ENCODE measurements at places on chromosomes 11 and 22.

- no peak for DNase-seq
These were observed 33.4 kb upstream of the ATXN10 start for GRCh38 chr22:45638197-45638596.

DNA sequence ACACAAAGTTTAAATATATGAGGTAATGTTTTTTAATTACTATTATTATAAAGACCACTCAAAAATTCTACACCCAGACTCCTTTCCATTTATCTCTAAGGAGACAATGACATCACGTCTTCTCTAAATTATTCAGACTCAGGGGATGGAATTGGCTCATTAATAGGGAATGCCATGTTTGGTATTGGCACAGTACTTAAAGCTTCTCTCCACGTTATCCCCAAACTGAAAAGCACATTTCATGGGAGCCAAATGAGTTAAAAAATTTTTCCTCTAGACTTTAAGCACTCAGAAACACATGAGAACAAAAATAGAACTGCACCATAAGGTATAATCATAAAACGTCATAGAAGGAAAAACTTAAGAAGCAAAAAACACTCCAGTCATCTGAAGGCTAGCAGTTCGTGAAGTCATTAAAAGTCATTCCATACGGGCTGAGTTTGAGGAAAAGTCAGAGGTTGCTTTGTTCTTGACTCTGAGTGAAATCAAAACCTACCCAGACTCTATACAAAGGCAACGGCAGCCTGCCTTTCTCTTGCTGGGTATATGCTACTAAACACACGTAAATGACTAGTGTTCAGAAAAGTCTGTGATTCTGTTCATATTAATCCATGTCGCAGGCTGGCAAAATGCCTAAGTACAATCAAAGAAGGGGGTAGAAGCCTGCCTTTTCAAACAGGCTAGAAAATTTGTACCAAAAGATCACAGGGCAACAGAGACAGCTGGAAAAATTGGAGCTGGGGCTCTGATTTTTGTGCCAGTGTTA, 8.7 kb upstream of the MPPED2 start:
- no peak for DNase-seq

DNA sequence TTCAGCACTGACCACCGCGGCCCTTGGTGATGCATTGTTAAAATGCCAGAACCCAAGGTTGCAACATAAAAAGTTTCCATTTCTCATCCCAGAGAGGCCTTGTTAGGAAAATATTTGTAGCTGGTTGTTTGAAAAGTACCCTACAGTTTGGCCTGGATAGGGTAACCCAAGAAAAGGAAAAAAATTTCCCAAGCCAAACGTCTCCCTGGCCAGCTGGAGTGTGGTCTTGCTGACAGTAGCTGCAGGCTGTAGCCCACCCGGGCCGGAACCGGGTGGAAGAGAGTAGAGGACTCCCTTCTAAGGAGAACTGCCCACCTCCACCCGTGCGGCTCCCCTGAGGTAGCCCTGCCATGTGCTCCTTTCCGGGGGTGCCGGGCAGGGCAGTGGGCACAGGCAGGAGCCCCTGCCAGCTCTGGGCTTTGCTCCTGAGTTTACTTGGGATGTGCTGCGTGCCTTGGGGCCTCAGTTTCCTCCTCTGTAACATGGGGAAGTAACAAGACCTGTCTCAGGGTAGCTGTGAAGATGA, 38.5 kb downstream of the IGHMBP2 start:
- DNase-seq = no peak

GRCh38 chr11:94376841-94377240, 24.4 kb downstream of the GPR83 start:
- DNase-seq = no peak

DNA sequence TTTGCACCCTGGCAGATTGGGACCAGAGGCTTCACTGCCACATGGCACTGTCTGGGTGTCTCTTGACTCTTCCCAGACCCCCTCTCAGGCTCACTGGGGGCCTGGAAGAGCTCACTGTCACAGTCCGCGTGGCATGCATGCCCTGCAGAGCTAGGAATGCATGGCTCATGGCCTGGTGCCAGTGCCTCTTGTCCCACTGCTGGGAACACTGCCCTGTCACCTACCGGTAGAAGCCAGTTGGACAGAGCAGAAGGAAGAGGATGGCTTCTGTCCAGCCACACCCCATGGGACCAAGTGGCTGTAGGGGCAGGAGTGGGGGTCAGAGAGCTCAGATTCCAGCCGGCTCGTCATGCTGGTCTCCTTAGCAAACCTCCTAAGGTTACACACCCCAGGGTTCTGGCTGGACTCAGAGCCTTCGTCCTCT, 29.7 kb downstream of the MB start:
- no peak for DNase-seq

DNA sequence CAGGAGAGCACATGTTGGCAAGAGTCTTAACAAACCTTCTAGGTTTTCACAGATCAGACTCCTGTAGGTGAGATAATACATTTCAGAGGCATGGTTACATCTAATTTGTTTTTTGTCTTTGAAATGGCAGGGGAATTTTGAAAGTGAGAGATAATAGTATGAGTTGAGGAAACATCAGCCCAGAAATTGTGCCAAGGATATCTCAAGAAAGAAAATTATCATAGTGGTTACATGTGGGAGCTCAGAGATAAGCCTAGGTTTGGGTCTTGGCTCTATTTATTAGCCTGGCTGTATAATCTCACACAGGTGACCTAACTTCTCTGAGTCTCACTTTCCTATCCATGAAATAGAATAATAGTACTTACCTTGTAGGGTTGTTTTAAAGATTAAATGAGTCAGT, 443 bp downstream of the BTBD18 start:
- no peak for DNase-seq

GRCh38 chr22:42306010-42306409, 35.6 kb upstream of the TCF20 start:
- no peak for DNase-seq

GRCh38 chr11:46342239-46342638, 5.0 kb upstream of the DGKZ start:
- DNase-seq = no peak

DNA sequence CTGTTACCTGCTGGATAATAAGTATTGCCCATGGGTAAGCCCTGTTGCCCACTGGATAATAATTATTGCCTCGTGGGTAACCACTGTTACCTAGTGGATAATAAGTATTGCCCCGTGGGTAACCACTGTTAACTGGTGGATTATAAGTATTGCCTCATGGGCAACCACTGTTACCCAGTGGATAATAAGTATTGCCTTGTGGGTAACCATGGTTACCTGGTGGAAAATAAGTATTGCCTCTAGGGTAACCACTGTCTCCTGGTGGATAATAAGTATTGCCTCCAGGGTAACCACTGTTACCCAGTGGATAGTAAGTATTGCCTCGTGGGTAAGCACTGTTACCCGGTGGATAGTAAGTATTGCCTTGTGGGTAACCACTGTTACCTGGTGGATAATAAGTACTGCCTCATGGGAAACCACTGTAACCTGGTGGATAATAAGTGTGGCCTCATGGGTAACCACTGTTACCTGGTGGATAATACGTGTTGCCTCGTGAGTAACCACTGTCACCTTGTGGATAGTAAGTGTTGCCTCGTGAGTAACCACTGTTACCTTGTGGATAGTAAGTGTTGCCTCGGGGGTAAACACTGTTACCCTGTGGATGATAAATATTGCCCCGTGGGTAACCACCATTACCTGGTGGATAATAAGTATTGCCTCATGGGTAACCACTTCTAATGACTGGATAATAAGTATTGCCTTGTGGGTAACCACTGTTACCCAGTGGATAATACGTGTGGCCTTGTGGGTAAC, 29.0 kb upstream of the NXPE4 start:
- no peak for DNase-seq

All from stimulated activated effector memory CD8-positive, alpha-beta T cell treated with anti-CD3 and anti-CD28 coated beads, Interleukin-12 subunit alpha, Interleukin-12 subunit beta, amount 100 ng/mL, for 72 hours (primary cell).